ENCODE measurements at places on chromosomes 3 and 15. TPM values are rescaled to one million over a fixed set of nuclear protein-coding genes. Genes with fewer than 3 reads are reported as not detected.

- DNase-seq = no peak
These were observed 57.6 kb downstream of the FRMD4B start for GRCh38 chr3:69328103-69328962.

The EFCAB12 gene
- total RNA-seq = 0.06 TPM

DNA sequence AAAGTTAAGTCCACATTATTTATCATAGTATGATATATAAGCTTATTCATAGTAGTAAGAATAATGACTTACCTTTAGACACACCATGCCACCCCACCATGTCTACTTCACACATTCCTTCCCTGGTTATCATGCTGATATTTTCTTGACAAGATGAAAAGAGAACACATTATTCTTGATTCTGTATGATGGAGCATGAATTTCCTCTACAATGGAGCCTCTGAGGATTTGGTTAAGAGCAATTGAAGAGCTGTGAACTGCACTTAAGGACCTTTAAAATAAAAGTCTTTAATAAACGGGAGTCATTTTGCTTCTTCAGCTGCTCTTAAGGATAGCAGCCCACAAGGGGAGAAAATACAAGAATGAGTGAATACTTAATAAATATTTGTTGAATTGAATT lies 226.7 kb downstream of the CADM2 start:
- no peak for DNase-seq

DNA sequence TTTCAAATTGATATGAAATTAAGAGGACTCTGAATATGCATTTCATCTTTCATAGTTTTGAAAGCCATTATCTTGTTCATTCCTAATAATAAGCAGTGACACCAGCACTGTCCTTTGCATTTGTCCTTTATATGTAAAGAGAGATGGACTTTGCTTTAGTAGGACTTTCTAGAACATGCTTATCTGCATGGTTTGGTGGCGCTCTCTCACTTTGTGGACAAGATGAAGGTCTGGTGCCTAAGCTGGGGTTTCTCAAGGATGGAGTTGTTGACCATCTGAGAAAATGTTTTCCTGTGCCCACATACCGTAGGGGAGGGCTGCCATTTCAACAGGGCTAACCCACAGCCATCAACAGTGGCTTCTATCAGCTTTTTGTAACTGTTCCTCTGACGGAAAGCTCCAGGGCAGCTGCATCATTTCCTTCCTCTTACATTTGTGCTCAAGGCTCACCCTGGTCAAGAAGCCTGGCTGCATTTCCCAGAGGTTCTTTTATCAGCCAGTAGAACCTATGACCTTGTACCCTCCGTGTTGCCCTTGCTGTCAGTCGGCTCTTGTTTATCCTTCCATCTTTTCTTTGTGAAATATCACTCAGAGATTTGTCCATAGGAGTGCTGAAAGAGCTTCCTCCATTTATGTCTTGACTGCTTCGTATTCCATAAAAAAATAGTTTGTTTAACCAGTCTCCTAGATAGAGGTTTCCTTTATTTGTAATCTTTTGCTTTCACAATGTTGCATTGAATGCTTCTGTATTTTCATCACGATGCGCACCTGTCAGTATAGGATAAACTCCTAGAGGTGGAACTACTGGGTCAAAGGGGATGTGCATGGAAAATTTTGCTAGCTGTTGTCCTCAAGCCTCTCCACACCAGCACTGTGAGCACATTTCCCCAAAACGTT lies 44.6 kb downstream of the ABHD2 start:
- no peak for DNase-seq
